ENCODE measurements at places on chromosomes 2 and 18.

- no peak for DNase-seq
Measured at GRCh38 chr2:234279637-234280036, 217.2 kb downstream of the ARL4C start.

GRCh38 chr2:127017548-127017947 is 89.4 kb downstream of the BIN1 start:
- no peak for DNase-seq

- no peak for DNase-seq
Measured at GRCh38 chr2:4140281-4140970, 437.1 kb downstream of the DCDC2C start.

GRCh38 chr2:168541858-168542257 is 85.8 kb downstream of the CERS6 start:
- no peak for DNase-seq

- no peak for DNase-seq
Measured at GRCh38 chr2:235098269-235098668, 146.5 kb downstream of the SH3BP4 start.

GRCh38 chr2:221753401-221753800 is 181.3 kb upstream of the EPHA4 start:
- no peak for DNase-seq

DNA sequence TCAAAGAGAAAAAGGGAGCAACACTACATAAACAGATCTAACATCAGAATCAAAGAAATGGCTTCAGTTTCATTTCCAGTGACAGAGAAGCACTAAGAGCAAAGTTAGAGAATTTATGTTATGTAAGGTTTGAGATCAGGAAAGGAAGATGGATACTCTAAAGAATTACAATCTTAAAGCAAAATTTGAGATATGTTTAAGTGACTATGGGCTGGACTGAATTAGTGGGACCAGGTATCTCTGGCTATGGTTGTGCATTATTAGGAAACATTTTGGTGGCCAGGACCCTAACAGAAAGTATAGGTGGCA is 208.2 kb downstream of the CCDC178 start:
- no peak for DNase-seq

GRCh38 chr2:13545320-13545719 is 828.6 kb downstream of the TRIB2 start:
- no peak for DNase-seq

DNA sequence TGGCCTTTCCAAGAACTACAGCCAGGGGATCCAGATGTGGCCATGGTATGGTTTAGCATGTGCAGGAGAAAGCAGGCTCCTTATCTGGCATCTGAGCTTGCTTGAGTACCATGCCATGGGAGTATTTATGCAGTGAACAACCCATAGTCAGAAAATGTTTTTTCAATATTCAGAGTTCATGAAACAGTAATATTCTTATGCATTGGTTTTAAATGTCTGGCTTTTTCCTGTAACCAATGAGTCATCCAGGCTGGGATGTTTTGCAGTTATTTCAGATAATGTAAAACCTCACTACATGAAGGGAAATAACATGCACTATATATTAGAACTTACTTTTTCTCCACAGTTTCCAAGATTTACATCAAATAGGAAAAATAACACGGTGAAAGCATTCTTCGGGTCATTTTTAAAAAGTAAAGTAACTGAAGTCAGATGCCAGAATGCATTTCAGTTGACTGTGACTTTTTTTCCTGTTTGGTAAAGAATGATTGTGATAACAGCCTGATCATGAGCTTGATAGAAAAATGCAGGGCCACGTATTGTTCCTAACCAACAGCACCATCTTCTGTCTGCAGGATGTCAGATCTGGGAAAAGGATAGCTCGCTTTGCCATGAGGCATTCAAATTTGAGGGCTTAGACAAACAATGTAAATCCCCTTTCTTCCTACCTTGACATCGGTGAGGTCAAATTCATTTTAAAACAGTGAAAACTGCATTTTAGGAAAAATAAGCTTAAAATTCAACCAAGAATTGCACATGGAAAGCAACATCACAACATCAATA is 152.8 kb downstream of the DSC3 start:
- DNase-seq, result no peak

DNA sequence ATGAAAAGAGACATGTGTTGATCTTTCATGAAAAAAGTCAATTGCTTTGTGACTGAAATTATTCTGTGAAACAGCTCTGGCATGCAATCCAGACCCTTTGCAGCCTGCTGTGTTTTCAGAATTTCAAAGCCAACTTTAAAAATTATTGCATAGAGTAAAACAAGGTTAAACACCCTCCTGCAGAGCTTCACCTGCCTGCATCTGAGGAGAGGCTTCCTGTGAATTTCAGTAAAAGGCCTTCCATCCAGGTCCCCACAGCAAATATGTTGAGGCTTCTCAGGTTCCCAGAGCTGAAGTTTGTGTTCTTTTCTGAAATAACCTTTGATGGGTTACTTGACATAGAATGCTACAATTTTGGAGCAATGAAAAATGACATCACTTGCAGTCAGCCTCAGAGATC is 4.1 kb downstream of the XIRP2 start:
- no peak for DNase-seq

GRCh38 chr18:5969989-5970403 is 74.7 kb upstream of the TMEM200C start:
- no peak for DNase-seq

- no peak for DNase-seq
Measured at GRCh38 chr2:214076527-214076926, 334.3 kb upstream of the VWC2L start.

- DNase-seq, result no peak
Measured at GRCh38 chr2:109268916-109269315, 139.9 kb downstream of the SH3RF3 start.

DNA sequence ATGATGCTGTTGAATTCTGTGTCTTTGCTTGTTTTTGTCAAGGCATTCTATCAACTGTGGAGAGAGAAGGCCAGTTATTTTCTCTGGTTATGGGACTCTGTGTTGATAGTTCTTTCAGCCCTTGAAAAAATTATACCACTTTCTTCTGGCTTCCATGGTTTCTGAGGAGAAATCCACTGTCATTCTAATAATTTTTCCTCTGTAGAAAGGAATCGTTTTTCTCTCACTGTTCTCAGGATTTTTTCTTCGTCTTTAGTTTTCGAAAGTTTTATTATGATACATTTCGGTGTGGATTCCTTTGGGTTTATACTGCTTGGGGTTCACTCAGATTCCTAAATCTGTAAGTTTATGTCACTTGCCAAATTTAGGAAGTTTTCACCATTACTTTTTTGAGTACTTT is 6.6 kb downstream of the GALNT1 start:
- DNase-seq, result no peak

GRCh38 chr18:59907660-59908059 is 7.9 kb downstream of the PMAIP1 start:
- DNase-seq, result no peak

- no peak for DNase-seq
Measured at GRCh38 chr2:42926434-42927333, 134.3 kb upstream of the HAAO start.

DNA sequence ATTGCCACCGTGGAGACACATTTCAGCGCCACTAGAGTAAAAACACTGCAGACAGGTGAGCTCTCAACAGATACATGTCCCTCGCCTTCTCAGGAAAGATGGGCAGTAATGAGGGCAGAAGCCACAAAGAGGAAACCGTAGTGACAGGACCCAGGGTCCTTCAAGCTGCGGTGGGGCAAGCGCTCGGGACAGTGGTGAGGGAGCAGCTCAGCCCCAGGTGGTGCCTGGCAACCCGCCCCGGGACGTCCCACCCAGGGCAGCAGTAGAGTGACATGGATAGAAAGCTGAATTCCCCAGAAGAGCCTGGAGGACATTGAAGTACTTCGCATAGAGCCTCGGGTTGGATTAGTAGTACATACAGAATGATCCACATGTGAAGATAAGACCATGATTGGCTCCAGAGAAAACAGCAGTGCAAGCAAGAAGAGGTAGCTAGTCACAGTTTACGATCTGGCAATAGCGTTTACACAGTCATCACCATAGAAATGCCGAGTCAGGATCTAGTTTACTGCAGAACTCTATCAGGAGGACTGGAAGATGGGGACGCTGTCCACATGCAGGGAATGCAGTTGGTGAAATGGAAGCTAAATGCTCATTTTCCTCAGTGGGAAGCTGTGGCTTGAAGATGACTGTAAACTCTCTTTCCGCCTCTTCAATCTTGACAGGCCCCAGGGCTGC is 37.4 kb upstream of the ALPP start:
- DNase-seq, result no peak

GRCh38 chr2:1968988-1969700 is 224.8 kb upstream of the PXDN start:
- DNase-seq, result peak; percentile 21

GRCh38 chr2:191521608-191522208 is 156.2 kb upstream of the NABP1 start:
- DNase-seq, result peak; percentile 3

DNA sequence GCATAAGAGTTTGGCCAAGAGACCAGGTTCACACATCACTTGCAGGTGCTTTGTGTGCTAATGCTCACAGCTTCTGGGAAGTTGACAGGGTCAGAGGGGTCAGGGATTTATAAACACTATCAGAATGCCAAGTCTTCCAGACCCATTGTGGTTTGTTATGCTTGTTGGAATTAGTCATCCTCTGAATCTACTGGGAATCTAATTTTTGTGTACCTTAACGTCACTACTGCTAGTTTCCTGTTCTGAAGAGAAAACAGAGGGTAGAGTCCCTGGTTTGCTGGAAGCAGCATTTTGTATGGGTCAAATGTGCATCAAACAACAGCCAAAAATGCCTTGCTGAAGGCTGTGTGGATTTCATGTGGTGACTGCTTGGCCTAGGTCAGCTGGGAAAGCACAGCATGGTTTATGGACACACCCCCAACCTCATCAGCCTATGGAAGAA is 33.3 kb downstream of the ANTXR1 start:
- DNase-seq, result no peak

- no peak for DNase-seq
Measured at GRCh38 chr2:12487253-12488004, 229.3 kb upstream of the TRIB2 start.

Measured in NCI-H446 (cell line).